ENCODE measurements at places on chromosomes 16 and 17.
A peak's percentile ranks its signal among the peaks of the same experiment; 100 is the strongest.

DNA sequence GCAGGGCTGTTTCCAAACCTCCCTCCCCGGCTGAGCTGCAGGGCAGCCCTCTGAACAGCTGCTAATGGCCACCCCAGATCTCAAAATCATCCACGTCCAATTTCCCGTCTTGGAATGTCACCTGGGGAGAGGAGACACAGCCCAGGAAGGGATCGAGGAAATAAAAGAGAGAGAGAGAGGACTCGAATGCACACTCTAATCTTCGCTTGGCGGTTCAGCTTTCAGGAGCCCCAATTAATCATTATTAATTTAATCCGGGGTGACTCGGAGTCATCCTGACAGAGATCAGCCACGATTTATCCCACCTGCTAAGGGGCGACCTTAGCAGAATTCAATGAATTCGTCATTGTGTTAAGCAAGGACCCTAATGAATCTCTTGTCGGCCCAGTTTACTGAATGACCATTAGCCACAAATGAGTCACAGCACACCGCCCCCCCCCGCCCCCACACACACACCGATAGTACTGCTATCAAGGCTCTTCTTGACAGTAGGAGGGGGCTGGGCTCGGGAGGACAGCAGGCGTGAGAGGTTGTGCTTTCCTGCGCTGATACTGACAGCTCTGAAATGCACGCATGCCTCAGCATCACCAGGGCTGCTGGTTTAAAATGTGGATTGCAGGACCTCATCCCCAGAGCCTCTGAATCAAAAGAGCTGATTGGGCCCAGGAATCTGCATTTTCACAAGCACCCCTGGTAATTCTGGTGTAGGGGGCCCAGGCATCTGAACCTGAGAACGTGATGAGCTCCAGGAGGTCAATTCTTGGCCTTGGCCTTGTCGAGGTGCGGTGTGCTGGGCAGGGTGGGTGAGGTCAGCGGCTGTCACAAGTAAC is 190.0 kb upstream of the CIBAR2 start:
- DNase-seq, result no peak

DNA sequence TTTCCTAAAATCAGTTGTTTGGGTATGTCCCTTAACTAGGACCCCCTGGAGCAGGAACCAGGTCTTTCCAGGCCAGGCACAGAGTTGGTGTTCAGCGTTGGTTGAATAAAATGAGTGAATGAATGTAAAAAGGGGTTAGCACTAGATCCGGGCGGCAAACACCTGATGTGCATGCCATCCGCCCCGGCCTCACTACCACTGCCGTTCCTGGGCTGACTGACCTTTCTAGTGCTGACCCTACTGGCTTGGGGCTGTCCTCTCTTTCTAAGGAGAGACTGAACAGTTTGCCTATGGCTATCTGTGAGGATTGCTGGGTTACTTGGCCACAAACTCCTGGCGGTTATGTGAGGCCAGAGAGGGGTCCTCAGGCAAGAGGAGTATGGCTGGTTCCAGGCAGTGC is 10.1 kb upstream of the PHF12 start:
- DNase-seq, result no peak

- peak; percentile 57 for DNase-seq
Measured at GRCh38 chr16:23833960-23834685, 1.7 kb upstream of the PRKCB start.

DNA sequence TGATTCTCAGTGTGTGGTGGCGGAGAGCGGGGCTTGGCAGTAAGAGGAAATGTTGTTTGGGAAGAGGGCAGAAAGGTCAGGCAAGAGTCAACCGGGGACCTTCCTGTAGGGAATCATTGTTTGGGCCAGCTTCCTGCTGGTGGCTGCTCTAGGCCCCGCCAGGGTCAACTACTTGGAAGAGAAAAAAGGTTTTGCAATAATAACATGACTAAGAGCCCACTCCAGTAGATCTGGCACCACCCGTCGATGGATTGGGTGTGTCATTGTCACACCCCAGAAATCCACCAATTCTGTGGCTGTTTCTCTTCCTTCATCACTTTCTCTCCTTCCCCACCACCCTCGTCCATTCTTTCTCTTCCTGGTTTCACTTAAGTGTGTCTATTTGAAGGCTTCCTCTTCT is 4.2 kb upstream of the KRT24 start:
- no peak for DNase-seq

DNA sequence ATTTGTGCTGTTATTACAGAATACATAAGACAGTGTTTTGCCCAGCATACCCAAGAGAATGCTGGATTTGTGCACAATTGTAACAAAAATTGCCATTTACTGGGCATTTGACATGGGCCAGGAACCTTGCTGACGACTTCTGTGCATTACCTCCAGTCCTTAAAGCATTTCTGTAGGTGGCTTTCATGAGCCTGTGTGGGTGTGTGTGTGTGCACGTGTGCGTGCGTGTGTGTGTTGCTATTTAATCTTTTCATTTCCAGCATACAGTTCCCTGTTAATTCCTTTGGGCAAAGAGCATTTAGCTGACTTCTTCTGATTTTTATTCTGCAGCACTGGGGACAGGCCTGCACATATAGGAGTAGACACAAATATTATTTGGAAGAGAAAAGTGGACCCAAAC is 134.4 kb downstream of the CYLD start:
- DNase-seq, result no peak

DNA sequence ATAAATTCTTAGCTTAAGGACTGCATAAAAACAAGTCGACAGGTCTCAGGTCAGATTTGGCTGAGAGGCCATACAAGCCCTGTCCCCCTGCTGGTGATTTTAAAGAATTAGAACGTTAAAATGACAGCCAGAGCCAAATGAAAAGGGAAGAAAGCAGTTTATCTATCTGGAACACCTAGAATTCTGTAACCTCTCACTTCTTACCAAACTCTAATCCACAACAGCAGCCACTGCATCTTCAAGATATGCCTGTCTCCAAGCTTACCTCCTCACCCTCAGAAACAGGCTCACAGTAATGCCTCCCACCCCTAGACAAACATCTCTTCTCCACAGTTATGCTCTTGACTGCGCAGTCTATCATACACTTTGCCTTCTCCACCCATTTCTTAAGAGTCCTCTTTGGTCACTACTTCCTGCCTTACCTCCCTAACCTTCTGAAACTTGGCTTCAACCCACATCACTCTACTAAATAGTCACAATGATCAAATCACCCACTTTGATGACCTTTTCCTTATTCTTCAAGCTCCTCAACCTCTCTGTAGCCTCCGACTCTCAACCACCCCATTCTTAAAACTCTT is 14.2 kb downstream of the ANKFY1 start:
- DNase-seq, result no peak

Measured in stimulated activated CD4-positive, alpha-beta T cell treated with anti-CD3 and anti-CD28 coated beads, Interleukin-1b, Interleukin-23, amount 100 ng/mL, for 48 hours (primary cell).